Prostate gland (tissue), 2 donors: ENCODE measurements at places on chromosomes 12 and 14. TPM values are rescaled to one million over a fixed set of nuclear protein-coding genes. Genes with fewer than 3 reads are reported as not detected.

GRCh38 chr14:30264161-30264560 lies 294.8 kb upstream of the G2E3 start:
- DNase-seq: no peak
- no peak overlapping the region for H3K4me3 ChIP-seq
- H3K27ac ChIP-seq: no peak overlapping the region
- no peaks in the 10 kb centered on the region for H3K4me1 ChIP-seq
- H3K27me3 ChIP-seq: no peaks in the 10 kb centered on the region

- H3K27ac ChIP-seq: no peak overlapping the region
- H3K4me3 ChIP-seq: no peak overlapping the region
- H3K4me1 ChIP-seq: no peaks in the 10 kb centered on the region
- no peaks in the 10 kb centered on the region for H3K27me3 ChIP-seq
Observed at GRCh38 chr12:100860611-100861010, 66.0 kb downstream of the ANO4 start.

DNA sequence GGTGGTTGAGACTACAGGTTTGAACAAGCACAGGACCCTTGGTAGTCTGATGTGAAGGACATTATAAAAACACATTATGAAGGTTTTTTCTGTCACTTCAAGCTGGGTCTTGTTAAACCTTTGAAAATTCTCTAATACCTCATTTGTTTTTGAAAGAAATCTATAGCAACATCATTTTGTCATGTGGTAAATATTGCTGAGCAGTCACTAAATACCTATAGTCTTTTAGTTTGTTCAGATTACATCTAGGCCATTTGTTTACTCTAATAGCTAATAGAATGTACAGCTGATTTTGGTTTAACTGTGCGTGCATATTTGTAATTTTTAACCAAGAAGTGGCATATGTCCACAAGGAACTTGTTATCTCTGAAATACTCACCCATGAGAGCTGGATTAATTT lies 2.9 kb downstream of the PPM1A start:
- peaks cover 7% of the 10 kb centered on the region for H3K4me1 ChIP-seq
- no peak for DNase-seq
- H3K4me3 ChIP-seq: no peak overlapping the region
- no peaks in the 10 kb centered on the region for H3K36me3 ChIP-seq

- DNase-seq: no peak
- H3K4me3 ChIP-seq: no peak overlapping the region
- no peaks in the 10 kb centered on the region for H3K36me3 ChIP-seq
- H3K4me1 ChIP-seq: no peaks in the 10 kb centered on the region
- H3K27ac ChIP-seq: no peak overlapping the region
Observed at GRCh38 chr12:108441549-108441948, 73.5 kb upstream of the FICD start.

GRCh38 chr12:110543252-110543959 lies 39.7 kb downstream of the PPTC7 start:
- H3K4me3 ChIP-seq: no peak overlapping the region
- peak overlapping the region; percentile 81 for H3K27ac ChIP-seq
- H3K36me3 ChIP-seq: no peaks in the 10 kb centered on the region
- peaks cover 22% of the 10 kb centered on the region for H3K4me1 ChIP-seq

- no peaks in the 10 kb centered on the region for H3K27me3 ChIP-seq
- no peaks in the 10 kb centered on the region for H3K4me1 ChIP-seq
- DNase-seq: no peak
- no peaks in the 10 kb centered on the region for H3K36me3 ChIP-seq
- no peak overlapping the region for H3K4me3 ChIP-seq
Observed at GRCh38 chr12:96375170-96375569, 25.1 kb downstream of the CDK17 start.

DNA sequence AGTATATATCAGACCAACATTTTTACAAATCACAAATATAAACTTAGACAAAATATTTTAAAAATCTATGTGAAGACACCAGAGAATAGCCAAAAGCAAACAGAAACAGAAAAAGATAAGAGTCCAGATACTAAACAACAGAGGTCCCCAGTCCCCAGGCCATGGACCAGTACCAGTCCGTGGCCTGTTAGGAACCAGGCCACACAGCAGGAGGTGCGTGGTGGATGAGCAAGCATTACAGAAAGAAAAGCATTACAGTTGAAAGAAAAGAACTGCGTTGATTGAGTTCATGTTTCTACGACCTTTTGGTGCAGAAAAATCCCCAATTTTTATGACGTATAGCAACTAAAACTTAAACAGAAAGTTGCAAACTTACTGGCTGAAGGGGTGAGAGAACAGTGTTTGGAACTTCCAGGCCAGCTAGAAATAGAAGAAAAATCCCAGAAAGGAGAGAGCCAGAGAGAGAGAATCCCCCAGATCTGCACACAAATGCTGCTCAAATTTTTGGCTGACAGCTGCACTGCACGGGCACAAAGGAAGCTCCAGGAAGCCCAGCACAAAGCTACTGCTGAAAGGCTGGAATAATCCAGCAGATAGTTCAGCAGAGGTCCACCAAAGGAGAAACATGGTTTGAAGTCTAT lies 159.6 kb upstream of the C14orf180 start:
- no peaks in the 10 kb centered on the region for H3K27me3 ChIP-seq
- H3K36me3 ChIP-seq: no peaks in the 10 kb centered on the region
- no peak overlapping the region for H3K4me3 ChIP-seq
- no peak overlapping the region for H3K27ac ChIP-seq

- peak; percentile 79 for DNase-seq
- H3K27me3 ChIP-seq: no peaks in the 10 kb centered on the region
- H3K27ac ChIP-seq: peak overlapping the region; percentile 38
- no peak overlapping the region for H3K4me3 ChIP-seq
Observed at GRCh38 chr12:93122569-93123091, 193.5 kb upstream of the EEA1 start.

GRCh38 chr14:68099495-68100045 lies 280.0 kb downstream of the RAD51B start:
- peak overlapping the region; percentile 37 for H3K27ac ChIP-seq
- no peaks in the 10 kb centered on the region for H3K27me3 ChIP-seq
- peak; percentile 55 for DNase-seq

DNA sequence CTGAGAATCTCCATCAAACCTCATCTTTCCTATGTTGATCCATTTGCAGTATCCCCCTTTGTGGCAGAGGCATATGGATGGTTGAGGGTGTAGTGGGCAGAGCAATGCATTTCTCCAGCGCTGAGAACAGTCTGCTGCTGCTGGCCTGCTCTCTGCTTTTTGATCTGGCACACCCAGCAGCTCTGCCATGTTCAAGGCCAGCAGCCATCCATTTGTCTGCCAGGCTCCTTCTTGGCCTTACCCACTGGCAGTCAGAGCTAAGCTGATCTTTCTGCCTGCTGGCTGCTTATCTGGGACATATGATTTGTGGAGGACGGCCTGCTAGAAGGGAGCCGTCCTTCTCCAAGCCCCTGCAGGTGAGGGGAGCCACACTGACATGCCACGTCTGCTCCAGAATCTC lies 17.0 kb downstream of the NPC2 start:
- DNase-seq: no peak
- H3K27ac ChIP-seq: no peak overlapping the region
- H3K36me3 ChIP-seq: no peaks in the 10 kb centered on the region
- H3K27me3 ChIP-seq: no peaks in the 10 kb centered on the region
- H3K4me1 ChIP-seq: no peaks in the 10 kb centered on the region

DNA sequence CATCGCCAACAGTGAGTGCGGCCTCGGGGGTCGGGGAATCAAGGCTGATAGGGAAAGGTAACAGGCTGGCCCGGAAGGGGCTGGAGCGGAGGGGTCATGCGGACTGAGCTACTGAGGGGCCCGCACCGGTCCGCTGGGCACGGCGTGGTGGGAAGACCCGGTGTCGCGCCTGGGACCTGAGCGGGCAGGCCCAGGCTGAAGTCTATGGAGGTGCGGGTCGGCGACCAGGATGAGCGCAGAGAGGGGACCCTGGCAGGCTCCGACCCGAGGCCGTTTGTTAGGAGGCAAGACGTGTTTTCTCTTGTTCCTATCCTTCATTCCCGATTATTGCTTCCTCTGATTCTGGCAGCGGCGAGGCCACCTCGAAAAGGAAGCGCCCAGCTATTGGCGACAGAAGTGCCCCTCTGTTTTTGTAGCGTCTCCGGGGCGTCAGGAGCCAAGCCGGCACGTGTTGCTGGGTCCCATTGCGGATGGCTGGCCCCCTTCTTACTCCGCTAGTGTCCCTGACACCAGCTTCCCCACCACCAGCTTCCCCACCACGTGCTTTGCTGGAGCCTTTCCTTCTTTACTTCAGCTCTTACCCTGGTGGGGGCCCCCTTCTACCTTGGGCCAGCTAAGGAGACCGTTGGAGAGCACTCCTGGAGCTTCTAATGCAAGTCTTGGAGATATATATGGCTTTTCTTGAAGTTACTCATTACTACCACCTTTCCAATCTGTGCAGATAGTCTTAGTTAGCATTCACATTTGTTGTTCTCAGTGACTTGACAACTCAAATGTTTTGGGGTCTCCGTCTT lies 653 bp downstream of the PA2G4 start:
- H3K4me3 ChIP-seq: peak overlapping the region; percentile 80
- no peaks in the 10 kb centered on the region for H3K27me3 ChIP-seq
- H3K27ac ChIP-seq: peak overlapping the region; percentile 86
- H3K36me3 ChIP-seq: peaks cover 15% of the 10 kb centered on the region
- peaks cover 10% of the 10 kb centered on the region for H3K4me1 ChIP-seq

DNA sequence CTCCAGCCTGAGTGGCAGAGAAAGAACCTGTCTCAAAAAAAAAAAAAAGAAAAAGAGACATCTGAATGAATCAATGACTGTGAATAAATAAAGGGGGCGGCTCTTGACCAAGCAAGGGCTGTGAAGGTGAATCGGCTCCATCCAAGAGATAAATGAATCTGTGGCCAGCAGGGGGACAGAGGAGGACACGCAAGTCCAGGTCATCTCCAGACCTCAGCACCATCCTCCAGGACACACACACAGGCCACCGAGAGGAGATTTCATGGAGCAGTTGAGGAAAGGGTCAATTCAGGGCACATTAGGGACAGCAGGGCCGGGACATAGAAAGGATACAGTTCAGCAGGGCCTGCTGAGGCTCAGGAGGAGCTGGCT lies 21.6 kb downstream of the TRPV4 start:
- H3K27ac ChIP-seq: no peak overlapping the region
- H3K36me3 ChIP-seq: no peaks in the 10 kb centered on the region

- no peak overlapping the region for H3K4me3 ChIP-seq
- H3K36me3 ChIP-seq: no peaks in the 10 kb centered on the region
- H3K27me3 ChIP-seq: no peaks in the 10 kb centered on the region
- H3K4me1 ChIP-seq: peaks cover 14% of the 10 kb centered on the region
- no peak for DNase-seq
Observed at GRCh38 chr12:120241561-120242274, 23.8 kb downstream of the PXN start.

- no peak for DNase-seq
- H3K4me3 ChIP-seq: no peak overlapping the region
- H3K4me1 ChIP-seq: no peaks in the 10 kb centered on the region
- no peak overlapping the region for H3K27ac ChIP-seq
- no peaks in the 10 kb centered on the region for H3K27me3 ChIP-seq
Observed at GRCh38 chr12:105956662-105957457, 181.9 kb downstream of the NUAK1 start.

DNA sequence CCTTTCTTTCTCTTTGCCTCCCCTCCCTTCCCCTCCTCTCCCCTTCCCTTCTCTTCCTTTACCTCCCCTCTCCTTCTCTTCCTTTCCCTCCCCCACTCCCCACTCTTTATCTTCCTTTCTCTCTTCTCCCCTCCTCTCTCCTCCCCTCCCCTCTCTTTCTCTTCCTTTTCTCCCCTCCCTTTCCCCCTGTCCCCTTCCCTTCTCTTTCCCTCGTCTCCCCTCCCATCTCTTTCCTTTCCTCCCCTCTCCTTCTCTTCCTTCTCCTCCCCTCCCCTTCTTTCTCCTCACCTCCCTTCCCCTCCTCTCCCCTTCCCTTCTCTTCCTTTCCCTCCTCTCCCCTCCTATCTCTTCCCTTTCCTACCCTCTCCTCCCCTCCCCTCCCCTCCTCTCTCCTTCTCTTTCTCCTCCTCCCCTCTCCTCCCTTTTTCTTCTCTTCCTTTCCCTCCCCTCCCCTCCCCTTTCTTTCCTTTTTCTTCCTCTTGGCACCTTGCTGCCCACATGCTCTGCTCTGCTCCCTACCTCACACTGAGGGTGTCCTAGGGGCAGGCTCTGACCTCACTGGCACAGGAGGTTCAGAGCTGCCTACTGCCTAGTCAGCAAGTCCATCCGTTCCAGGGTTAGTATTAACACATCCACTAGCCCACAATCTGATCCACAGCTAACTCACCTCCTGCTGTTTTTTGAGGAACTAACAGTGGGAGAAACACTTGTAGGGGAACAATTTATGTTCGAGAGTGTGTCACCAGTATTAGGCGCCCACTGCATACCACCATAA lies 101.0 kb downstream of the NUAK1 start:
- no peak overlapping the region for H3K27ac ChIP-seq
- H3K4me3 ChIP-seq: no peak overlapping the region
- H3K27me3 ChIP-seq: no peaks in the 10 kb centered on the region
- no peaks in the 10 kb centered on the region for H3K36me3 ChIP-seq
- DNase-seq: no peak
- H3K4me1 ChIP-seq: no peaks in the 10 kb centered on the region

- DNase-seq: no peak
- no peak overlapping the region for H3K27ac ChIP-seq
- H3K36me3 ChIP-seq: no peaks in the 10 kb centered on the region
- no peaks in the 10 kb centered on the region for H3K4me1 ChIP-seq
- H3K27me3 ChIP-seq: no peaks in the 10 kb centered on the region
Observed at GRCh38 chr14:24353559-24354481, 14.0 kb upstream of the RIPK3 start.

- H3K27ac ChIP-seq: no peak overlapping the region
- no peaks in the 10 kb centered on the region for H3K4me1 ChIP-seq
- H3K27me3 ChIP-seq: no peaks in the 10 kb centered on the region
Observed at GRCh38 chr14:105944632-105945610, 418.5 kb downstream of the TMEM121 start.

DNA sequence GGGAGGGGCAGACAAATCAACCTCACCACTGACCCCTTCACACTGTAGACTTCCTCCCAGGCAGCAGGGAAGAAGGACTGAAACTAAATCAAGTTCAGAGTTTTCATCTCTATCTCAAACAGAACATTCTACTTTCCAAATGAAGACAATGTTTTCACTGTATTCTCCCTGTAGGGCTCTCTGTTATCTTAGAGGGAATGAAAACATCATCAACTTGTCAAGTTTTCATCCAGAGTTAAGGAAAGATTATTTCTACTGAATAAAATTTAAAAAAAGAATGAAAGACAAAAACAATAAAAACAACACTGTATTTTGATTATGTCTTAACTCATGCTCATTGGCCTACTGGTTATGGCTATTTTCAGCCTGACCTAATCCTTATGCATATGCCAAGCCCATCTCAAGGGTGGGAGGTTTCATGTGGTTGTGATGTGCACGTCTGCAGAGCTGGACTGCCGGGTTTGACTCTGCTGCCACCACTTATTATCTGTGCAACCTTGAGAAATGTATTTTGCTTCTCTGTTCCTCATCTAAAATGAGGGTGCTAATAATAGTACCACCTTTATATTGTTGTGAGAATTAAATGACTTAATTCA lies 152.0 kb upstream of the AVPR1A start:
- no peak for DNase-seq
- no peaks in the 10 kb centered on the region for H3K4me1 ChIP-seq
- no peak overlapping the region for H3K27ac ChIP-seq
- no peaks in the 10 kb centered on the region for H3K27me3 ChIP-seq

Gene RERGL
- total RNA-seq: 3.0 TPM

Gene RNASE3
- total RNA-seq: not detected

Gene GLT1D1
- 1.9 TPM for total RNA-seq

Gene TAS2R10
- 0.41 TPM for total RNA-seq

Gene LRP1-AS
- total RNA-seq: not detected

Gene FOXN4
- total RNA-seq: 0.27 TPM

Gene LRRK2
- total RNA-seq: 6.2 TPM

Gene STON2
- 12.7 TPM for total RNA-seq

Gene RERG
- 13.3 TPM for total RNA-seq

Gene PIANP
- total RNA-seq: 3.1 TPM

Gene SLC39A5
- not detected for total RNA-seq

Gene PCK2
- total RNA-seq: 15.4 TPM
